ENCODE measurements at places on chromosomes 6 and 20. TPM values are rescaled to one million over a fixed set of nuclear protein-coding genes. Genes with fewer than 3 reads are reported as not detected.

Gene RIPPLY2
- total RNA-seq, result 1.9 TPM

Gene CDSN
- total RNA-seq, result not detected

Gene ZNF311
- 4.2 TPM for total RNA-seq

Gene RRAGD
- total RNA-seq, result 29.7 TPM

Gene HUS1B
- total RNA-seq, result 0.75 TPM

Gene KIFC1
- total RNA-seq, result 69.3 TPM

Gene RIMS4
- 44.2 TPM for total RNA-seq

Gene ADA
- 19.5 TPM for total RNA-seq

Gene ZKSCAN8
- total RNA-seq, result 24.1 TPM

Gene HTR1B
- 1.6 TPM for total RNA-seq

Gene MED20
- 42.9 TPM for total RNA-seq

Gene KIF6
- total RNA-seq, result 0.65 TPM

Gene UQCC2
- total RNA-seq, result 104 TPM

Gene TEAD3
- total RNA-seq, result 27.0 TPM

Gene BPI
- not detected for total RNA-seq

Gene SERINC1
- total RNA-seq, result 38.0 TPM

Gene ACOT13
- 40.6 TPM for total RNA-seq

Gene SPDEF
- total RNA-seq, result 0.15 TPM

Gene SYNCRIP
- 206 TPM for total RNA-seq

Gene IP6K3
- total RNA-seq, result 0.22 TPM

Gene TDRD6
- total RNA-seq, result not detected

All from H1 (cell line).